Heart right ventricle (tissue), 16 donors: ENCODE measurements at places on chromosomes 16 and 17. TPM values are rescaled to one million over a fixed set of nuclear protein-coding genes. Genes with fewer than 3 reads are reported as not detected.

- no peaks in the 10 kb centered on the region for H3K36me3 ChIP-seq
- DNase-seq = no peak
- H3K27me3 ChIP-seq = no peaks in the 10 kb centered on the region
Measured at GRCh38 chr16:83455716-83456115, 352.1 kb upstream of the HSBP1 start.

GRCh38 chr16:4882633-4883285 lies 35.5 kb downstream of the UBN1 start:
- peaks cover 25% of the 10 kb centered on the region for H3K4me1 ChIP-seq
- no peak for DNase-seq
- H3K4me3 ChIP-seq = no peak overlapping the region
- H3K27ac ChIP-seq = no peak overlapping the region
- H3K27me3 ChIP-seq = no peaks in the 10 kb centered on the region

GRCh38 chr17:64938290-64938689 lies 19.0 kb upstream of the LRRC37A3 start:
- no peaks in the 10 kb centered on the region for H3K27me3 ChIP-seq
- no peak for DNase-seq
- no peaks in the 10 kb centered on the region for H3K4me1 ChIP-seq
- no peak overlapping the region for H3K27ac ChIP-seq
- no peak overlapping the region for H3K4me3 ChIP-seq

SPNS2 gene
- total RNA-seq = 9.0 TPM

DNA sequence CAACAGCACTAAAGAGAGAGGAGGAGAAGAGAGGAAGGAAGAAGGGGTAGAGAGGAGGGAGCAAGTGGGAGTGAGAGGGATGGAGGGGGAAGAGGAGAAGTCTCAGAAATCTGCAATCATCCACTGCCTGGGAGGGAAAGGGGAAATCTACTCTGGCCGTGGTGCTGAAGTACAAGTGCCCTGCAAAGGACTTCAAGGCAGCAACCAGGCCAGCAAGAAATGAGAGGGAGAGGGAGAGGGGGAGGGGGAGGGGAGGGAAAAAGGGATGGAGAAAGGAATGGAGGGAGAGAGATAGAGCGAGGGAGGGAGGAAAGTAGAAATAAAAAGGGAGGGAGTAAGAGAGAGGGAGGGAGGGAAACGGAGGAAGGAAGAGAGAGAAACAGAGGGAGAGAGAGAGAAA lies 130.8 kb upstream of the EEF2KMT start:
- no peak overlapping the region for H3K27ac ChIP-seq
- no peak overlapping the region for H3K4me3 ChIP-seq
- no peaks in the 10 kb centered on the region for H3K4me1 ChIP-seq
- no peak for DNase-seq
- H3K27me3 ChIP-seq = no peaks in the 10 kb centered on the region

DNA sequence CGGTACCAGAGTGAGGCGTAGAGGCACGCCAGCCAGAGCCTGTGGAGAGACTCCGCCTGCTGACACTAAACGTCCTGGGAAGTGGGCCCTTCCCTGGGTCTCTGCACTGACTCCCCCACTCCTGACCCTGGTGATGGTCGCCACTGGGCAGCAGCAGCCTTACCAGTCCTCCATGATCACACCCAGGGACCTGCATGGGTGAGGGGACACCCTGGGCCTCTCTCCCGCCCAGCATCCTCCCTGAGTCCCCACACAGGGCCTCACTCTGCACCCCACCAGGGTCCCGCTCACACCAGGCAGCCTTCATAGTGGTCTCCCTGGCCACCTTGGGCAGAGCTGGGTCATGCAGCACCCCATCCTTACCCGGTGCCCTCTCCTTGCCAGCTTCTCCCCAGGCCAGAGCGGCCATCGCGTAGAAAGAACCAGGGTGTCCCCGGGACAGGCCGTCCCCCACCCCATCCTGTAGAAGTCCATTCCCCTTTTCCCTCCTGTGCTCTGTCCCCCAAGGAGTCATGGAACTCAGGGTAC lies 10.7 kb downstream of the RGS11 start:
- peaks cover 59% of the 10 kb centered on the region for H3K36me3 ChIP-seq
- H3K4me3 ChIP-seq = no peak overlapping the region
- no peak for DNase-seq
- H3K4me1 ChIP-seq = no peaks in the 10 kb centered on the region
- H3K27me3 ChIP-seq = no peaks in the 10 kb centered on the region

GRCh38 chr17:82108496-82108945 lies 10.5 kb upstream of the FASN start:
- no peak overlapping the region for H3K27ac ChIP-seq
- H3K36me3 ChIP-seq = no peaks in the 10 kb centered on the region
- peaks cover 13% of the 10 kb centered on the region for H3K4me1 ChIP-seq
- DNase-seq = no peak

NPIPB6 gene
- total RNA-seq = 0.68 TPM

TNFRSF13B gene
- not detected for total RNA-seq
